ENCODE measurements at places on chromosomes 1 and 21.

DNA sequence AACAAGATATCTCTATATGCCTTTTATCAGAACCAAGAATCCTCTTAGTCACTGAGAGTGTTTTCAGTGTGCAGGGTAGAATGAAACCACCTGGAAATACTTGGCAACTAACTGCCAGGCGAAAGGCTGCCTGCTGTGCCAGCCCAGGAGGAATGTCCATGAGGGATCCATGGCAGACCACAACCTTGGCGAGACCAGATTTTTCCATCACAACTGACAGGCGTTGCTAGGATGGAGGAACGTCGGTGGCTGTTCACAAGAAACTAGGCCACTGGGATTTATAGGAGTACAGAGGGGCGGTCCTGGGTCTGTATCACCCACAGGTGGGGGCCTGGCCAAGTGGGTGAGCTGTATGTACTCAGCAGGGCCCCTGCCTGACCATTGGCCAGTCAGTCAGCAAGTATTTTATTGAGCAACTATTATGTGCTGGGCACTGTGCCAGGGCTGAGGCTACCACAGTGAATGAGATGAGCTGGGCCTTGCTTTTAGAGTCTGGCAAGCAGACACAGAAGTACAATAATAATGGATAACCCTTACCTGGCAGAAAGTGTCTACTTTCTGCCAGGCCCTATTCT, 199.4 kb downstream of the FOXD2 start:
- DNase-seq = no peak

DNA sequence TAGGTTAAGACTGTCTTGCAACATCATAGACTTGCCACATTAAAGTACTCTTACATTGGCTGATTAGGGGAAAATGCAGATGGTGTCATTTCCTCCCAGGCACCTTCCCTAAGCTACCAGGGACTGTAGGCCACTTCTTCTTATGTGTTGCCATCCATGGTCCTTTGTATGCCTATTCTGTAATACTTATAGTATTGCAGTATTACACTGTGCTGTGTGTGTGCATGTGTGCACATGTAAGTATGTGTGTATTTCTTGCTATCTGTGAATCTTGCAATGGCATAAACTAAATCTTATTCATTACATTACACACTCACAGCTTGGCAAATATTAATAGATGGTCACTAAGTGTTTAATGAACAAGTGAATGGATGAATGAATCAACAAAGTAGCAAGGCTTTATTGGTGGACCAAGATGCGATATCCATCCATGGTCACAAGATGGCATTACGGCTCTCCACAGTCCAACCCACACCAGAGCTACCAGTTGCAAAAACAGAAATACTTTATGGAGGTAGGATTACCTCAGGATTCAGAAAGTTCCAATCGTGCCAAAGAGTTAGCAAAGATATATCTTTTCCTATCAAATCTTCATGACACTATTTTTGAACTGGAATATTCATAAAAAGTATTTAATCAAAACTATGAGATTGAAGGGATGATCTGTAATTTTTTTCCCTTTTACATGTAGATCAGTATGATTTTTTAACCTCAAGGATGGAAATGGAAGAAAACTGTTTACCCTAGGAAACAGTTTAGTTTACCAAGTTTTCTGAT, 160.2 kb downstream of the DENND1B start:
- DNase-seq = no peak

DNA sequence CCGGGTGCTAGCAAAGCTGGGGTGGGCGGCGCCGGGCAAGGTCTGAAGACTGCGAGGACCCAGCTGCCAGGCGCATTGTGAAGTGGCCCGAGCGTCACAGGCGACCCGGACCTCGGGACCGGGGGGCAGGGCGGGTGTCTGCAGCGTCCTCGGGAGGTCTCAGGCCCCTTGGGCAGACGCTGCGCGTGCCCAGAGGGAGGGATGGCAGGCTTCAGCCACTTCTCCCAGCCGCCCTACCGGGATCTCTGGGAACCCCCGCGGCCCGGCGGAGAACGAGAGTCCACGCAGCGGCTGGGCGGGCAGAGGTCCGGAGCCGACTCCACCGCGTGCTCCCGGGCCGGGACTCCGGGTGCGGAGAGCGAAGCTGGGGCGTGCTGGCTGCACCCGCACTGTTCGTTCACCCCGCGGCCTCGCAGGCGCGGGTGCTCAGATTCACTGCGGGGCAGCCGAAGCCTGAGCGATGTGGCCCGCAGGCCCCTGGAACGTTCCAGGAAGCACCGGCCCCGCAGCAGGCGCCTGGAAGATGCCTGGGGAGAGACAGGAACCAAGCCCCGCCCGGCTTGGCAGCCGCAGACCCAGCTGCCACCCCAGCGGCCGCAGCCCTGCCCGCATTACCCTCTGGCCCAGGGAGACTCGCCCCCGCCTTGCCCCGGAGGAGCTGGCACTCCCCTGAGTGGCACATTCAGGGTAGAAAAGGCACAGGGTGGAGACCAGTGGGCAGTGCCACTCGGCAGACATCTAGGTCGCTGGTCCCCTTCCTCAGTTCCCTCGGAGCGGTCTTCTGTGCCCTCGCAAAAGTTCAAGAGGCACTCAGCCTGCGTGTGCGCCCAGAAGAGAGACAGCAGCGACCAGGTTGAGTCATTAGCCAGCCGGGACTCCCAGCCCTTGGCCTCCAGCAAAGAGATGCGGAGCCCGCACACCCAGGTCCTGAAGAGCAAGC, at the start of gene CCDC185:
Gene CCDC185 (plus strand): TSS at position 141 of the 940 bp plus-strand sequence. CDS start 61 bp downstream, at position 202.
- peak; percentile 17 for DNase-seq

DNA sequence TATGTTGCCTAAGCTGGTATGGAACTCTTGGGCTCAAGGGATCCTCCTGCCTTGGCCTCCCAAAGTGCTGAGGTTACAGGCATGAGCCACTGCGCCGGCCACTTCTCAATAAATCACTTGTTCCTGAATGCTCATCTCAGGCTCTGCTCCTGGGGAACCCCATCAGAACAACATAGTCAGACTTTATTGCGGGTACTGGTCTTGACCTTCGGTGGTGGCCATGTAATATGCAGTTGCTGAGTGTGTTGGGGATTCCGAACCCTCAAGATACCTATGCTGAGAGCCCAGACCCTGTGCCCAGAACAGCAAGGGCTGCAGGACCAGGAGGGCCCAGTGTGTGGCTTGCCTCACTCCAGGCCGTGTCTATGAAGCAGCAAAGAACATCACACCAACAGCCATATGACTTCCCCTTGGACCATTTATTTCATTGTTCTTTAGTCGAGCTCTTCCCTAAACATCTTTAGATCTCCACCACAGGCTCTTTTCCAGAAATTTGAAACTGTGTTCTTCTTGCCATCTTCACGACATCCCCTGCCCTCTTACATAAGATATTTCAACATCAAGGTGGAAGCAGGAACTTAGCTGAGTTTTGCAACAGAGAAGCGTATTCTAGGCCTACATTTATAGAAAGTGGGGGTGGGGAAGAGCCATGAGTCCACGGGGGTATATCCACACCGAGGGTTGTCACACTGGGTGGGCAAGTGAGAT, 12.7 kb upstream of the SDHB start:
- no peak for DNase-seq

DNA sequence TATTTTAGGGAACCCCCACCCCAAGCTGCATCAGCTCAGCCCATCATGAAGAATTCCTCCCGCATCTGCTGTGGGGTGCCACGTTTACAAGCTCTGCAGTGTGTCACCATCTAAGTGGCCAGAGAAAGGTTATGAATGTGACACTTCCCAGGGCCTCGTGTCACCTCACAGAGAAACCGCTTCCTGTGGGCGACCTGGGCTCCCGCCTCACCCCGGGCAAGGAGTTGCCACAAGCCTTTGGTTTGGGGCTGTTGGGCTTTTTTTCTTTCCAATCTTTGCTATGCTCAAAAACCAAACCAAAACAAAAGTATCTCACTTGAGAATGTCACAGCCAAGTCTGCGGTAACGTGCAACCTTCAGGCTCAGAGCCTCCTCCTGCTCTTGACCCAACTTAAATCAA, 82.1 kb upstream of the ARHGEF16 start:
- DNase-seq = no peak

- DNase-seq = no peak
Measured at GRCh38 chr1:227782226-227782625, 33.2 kb upstream of the PRSS38 start.

- DNase-seq = no peak
Measured at GRCh38 chr1:70383483-70383882, 27.6 kb upstream of the CTH start.

DNA sequence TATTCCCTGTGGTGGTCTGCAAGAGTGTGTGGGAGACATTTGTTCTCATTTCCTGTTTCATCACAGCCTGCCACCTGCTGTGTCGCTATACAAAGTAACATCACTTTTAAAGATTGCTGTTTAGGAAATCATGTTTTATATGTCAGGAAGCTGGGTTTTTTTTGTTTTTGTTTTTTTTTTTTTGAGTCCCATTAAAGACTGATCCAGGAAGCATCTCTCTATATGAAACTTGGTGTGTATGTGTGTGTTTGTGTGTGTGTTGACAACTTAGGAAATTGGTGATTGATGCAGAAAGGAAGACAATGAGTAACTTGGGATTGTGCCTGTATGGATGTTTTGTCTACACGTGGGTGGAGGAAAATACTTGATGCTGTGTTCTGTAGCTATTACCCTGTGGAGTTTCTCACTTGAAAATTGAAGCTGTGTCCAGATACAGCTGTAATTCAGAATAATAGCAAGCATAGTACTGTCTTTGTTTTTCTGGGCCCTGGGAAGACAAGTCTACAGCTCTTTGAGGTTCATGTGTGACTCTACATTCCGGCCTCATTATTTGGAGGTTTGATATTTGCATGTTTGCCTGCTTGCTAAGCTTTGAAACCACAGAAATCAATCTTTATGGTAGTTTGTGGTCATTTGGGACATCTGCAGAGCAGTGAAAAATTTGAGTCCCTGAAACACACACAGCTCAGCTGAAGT, 47.9 kb downstream of the LAMC1 start:
- DNase-seq = no peak

- DNase-seq = no peak
Measured at GRCh38 chr21:39037807-39038405, 145.3 kb downstream of the PSMG1 start.

DNA sequence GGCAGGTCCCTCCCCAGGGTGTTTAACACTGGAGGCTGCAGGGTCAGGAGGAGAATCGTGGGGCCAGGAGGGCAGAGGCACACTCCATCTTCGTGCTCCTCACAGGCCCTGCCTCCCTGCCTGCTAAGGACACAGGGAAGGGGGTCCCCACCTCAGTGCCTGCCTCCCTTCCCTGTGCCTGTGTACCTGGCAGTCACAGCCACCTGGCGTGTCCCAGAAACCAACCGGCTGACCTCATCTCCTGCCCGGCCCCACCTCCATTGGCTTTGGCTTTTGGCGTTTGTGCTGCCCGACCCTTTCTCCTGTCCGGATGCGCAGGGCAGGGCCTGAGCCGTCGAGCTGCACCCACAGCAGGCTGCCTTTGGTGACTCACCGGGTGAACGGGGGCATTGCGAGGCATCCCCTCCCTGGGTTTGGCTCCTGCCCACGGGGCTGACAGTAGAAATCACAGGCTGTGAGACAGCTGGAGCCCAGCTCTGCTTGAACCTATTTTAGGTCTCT, 623 bp upstream of the BGLAP start:
- DNase-seq = no peak

DNA sequence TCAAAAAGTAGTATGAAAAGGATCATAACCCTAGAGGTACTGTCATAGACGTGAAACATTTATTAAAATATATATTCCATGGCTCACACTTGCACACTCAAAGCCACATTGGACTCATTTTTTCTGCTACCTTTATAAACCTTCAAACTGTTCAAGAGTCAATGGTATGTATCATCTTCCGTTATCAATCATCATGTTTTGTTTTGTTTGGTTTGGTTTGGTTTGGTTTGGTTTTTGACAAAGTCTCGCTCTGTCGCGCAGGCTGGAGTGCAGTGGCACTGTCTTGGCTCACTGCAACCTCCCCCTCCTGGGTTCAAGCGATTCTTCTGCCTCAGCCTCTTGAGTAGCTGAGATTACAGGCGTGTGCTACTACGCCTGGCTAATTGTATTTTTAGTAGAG, 1.8 kb downstream of the IFNAR2 start:
- DNase-seq = no peak

DNA sequence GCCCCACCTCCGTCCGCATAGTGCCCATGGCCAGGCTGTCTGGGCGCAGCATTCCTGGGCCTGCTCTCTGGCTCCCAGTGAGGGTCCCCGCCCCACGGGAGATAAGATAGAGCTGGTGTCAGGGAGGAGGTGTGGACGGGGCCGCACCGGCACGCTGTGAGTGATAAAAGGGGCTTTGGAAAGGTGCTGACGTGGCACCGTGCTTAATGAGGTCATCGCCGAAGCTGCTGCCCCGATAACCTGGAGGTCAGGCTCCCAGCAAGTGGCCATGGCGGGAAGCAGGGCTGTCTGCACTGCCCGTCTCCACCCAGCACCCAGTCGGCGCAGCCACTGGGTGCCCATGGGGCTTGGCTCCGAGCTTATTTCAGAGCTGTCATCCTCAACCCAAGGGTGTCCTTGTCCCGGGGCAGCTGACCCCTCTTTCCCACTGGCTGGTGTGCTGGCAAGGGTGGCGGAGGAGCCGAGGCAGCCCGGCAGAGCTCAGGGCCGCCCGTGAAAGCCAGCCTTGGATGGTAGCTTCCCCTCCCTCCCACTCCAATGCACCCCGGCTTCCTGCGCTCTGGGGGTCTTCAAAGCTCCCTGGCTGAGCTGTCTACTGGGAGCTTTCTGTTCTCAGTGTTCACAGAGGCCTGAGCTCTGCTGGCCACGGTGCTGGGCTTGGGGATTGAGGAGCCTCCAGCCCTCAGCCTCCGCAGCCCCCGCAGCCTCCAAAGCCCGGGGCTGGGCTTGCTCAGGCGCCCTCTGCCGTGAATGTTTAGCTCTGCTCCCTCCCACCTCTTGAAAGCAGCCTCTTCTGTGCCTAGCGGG, 105.1 kb upstream of the ARHGEF16 start:
- DNase-seq = no peak

DNA sequence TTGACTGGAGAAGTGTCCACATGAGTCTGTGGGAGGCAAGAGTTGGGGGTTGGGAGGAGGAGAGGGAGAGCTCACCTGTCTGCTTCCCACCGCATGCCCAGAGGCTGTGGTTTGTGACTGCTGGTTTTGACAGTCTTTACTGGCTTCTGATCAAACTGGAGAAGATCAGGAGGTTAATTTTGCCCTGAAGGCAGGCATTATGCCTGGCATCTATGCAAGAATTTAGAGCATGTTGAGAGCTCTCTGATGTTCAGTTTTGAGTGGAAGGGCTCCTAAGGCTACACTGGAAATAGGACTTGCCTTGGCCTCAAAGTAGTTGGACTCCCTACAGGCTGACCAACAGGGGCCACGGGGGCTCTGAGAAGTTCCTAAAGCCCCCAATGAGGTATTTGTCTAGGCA, 101.6 kb downstream of the TLR5 start:
- DNase-seq = no peak

GRCh38 chr1:4063516-4063915, 163.4 kb upstream of the C1orf174 start:
- no peak for DNase-seq

GRCh38 chr1:204714861-204715511, 29.4 kb upstream of the LRRN2 start:
- DNase-seq = peak; percentile 33

- DNase-seq = no peak
Measured at GRCh38 chr1:112769611-112770010, 54.5 kb upstream of the PPM1J start.

GRCh38 chr1:32172621-32173245, 6.7 kb upstream of the TXLNA start:
- DNase-seq = no peak
